Stimulated activated effector memory CD8-positive, alpha-beta T cell treated with anti-CD3 and anti-CD28 coated beads, Interleukin-12 subunit alpha, Interleukin-12 subunit beta, amount 100 ng/mL, for 72 hours (primary cell): ENCODE measurements at places on chromosomes 16 and 17.

GRCh38 chr16:22317625-22318024, 20.4 kb downstream of the POLR3E start:
- DNase-seq = no peak

- no peak for DNase-seq
Measured at GRCh38 chr16:14409563-14409962, 220.5 kb downstream of the PARN start.

GRCh38 chr17:17647524-17648178, 33.6 kb upstream of the RAI1 start:
- no peak for DNase-seq

DNA sequence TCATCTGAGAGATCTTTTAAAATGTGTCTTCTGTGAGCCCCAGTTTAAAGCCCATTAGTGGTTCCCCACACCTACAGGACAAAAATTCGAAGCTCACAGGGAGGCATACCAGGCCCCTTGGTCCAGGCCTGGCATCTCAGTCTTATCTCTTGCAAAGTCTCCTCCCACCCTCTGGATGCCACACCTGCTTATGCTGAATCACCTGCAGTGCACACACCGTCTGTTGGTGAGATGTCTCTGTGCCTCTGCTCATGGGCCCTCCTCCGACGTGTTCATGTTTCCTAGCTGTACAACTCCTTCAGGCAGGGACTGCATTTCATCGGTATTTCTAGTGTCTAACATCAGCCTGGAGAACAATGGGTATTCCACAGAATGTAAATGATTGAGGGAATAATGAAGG, 41.6 kb downstream of the RNF157 start:
- DNase-seq = no peak

DNA sequence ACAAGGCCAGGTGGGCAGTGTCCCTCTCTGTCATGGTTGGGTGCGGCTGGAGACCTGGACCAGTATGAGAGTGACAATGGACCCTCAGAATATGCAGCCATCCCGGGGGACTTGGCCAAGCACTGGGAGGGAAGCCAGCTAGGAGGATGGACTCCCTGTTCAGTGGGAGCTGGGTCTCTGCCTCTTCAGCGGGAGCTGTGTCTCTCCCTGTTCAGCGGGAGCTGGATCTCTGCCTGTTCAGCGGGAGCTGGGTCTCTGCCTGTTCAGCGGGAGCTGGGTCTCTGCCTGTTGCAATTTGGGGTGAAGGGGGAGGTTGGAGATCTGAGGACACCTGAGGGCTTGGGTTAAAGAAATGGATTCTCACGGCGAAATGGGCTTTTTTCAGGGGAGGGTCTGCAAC, 3.8 kb upstream of the PRSS33 start:
- no peak for DNase-seq

GRCh38 chr16:89709166-89709565, 7.7 kb upstream of the SPATA2L start:
- no peak for DNase-seq
